GM23248 (cell line): ENCODE measurements at places on chromosomes 3 and 15. TPM values are rescaled to one million over a fixed set of nuclear protein-coding genes. Genes with fewer than 3 reads are reported as not detected.

DNA sequence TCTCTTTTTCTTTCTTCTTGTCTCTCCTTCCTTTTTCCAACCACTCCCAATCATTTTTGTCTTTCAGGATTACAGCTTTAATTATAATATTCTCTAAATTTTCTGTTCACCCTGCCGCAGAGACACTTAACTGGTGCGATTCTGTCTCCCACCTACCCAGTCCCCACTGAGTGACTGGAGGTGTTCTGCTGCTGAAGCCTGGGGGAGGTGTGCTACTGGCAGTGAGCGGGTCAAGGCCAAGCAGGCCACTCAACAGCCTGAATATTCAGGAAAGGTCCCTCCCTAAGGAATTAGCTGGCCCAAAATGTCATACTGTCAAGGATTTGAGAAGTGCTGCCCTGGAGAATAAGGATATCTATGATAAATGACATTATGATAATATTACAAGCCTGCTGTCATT is 126.5 kb downstream of the GABRG3 start:
- H3K4me3 ChIP-seq: no peak overlapping the region
- no peaks in the 10 kb centered on the region for H3K36me3 ChIP-seq
- H3K27ac ChIP-seq: no peak overlapping the region
- no peaks in the 10 kb centered on the region for H3K4me1 ChIP-seq
- H3K27me3 ChIP-seq: no peaks in the 10 kb centered on the region

- no peaks in the 10 kb centered on the region for H3K36me3 ChIP-seq
- no peak overlapping the region for H3K4me3 ChIP-seq
- H3K4me1 ChIP-seq: peaks cover 23% of the 10 kb centered on the region
- no peak overlapping the region for H3K27ac ChIP-seq
- DNase-seq: no peak
Observed at GRCh38 chr3:148940983-148941382, 50.4 kb upstream of the GYG1 start.

DNA sequence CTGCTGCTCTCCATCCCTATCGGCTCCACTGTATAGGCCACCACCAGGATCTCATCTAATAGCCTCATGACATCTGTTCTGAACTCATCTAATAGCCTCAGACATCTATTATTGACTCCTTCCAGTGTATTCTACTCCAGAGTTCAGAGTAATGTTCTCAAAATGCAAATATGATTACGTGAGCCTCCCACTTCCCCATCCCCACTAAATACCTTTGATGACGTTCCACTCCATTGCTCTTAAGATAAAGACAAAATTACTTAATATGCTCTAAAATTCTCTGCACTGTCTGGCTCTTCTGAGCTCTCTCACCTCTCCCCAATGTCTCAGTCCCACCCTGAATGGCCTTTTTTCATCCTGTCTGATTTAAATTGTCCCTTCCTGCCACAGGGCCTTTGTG is 94.7 kb downstream of the SAMMSON start:
- DNase-seq: no peak
- H3K4me1 ChIP-seq: no peaks in the 10 kb centered on the region
- no peak overlapping the region for H3K27ac ChIP-seq
- H3K4me3 ChIP-seq: no peak overlapping the region
- H3K36me3 ChIP-seq: no peaks in the 10 kb centered on the region

The TMPRSS7 gene
- total RNA-seq: not detected in 2 replicates

The GOLGA6L10 gene
- under 0.01 and 0.25 TPM in 2 replicates for total RNA-seq

The GRM2 gene
- 1.1 TPM in 1 of 2 replicates, not detected in the other for total RNA-seq
